ENCODE measurements at places on chromosomes 13 and 19.

- no peak for DNase-seq
These were observed 1.4 kb upstream of the VSTM2B start for GRCh38 chr19:29524201-29524911.

- DNase-seq, result no peak
These were observed 54.3 kb upstream of the ZNF254 start for GRCh38 chr19:24032651-24033050.

DNA sequence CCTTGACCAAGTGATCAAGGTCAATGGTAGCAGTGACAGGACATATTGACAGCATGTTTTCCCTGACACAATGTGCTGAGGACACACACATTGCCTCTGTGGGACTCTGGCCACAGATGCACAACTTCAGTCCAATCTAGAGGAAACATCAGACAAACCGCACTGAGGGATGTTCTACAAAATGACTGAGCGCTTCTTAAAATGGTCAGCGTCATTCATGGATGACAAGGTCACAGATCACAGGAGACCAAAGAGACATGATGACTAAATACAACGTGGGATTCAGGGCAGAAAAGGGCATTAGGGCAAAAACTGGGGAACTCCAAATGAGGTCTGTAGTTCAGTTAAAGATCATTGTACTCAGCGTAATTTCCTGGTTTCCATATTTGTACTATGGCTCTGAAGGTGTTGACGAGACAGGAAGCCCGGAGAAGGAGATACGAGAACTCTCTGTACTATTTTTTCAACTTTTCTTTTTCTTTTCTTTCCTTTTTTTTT, 20.6 kb downstream of the PBX4 start:
- no peak for DNase-seq

GRCh38 chr19:38686530-38686888, 39.1 kb downstream of the ACTN4 start:
- DNase-seq, result no peak

- DNase-seq, result no peak
These were observed 59.6 kb downstream of the DCT start for GRCh38 chr13:94419925-94420305.

DNA sequence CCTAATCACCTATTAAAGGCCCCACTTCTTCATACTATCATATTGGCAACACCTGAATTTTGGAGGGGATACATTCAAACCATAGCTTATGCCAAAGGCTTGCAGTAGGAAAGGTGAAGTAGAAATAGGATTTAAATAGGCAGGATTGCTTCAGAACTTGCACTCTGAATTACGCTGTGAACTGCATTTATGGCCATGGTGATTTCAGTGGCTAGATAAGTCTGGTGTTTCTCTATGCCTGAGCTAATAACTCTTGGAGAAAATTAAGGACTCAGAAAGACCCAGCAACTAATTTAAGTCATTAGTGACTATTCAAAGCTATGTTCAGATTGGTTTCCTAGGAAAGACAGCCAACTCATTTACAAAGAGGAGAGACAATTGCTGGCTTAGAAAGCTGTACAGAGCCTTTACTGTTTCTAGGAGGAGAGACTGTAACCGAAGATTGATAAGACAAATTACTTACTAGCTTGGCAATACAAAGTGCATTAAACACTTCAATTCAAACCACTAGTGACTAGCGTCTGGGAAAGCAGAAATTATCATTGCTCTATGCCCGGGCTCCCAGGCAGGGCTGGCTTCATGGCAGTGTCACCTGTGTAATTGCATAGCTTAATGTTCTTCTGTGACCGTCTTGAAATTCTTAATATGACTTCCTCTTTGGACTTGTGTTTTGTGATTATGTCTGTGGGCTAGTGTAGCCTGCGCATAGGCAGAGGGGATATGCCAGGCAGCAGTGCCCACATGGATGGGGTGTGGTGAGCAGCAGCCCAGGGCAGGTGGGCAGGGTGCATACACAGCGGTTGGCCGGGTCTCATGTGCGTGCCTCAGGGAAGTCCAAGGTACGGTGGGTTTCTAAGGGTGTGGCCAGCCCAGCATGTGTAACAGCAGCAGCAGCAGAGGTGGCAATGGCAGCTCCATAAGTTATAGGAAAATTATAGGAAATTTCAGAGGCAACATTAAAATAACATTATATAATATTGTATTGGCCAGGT, 60.1 kb downstream of the KL start:
- no peak for DNase-seq

DNA sequence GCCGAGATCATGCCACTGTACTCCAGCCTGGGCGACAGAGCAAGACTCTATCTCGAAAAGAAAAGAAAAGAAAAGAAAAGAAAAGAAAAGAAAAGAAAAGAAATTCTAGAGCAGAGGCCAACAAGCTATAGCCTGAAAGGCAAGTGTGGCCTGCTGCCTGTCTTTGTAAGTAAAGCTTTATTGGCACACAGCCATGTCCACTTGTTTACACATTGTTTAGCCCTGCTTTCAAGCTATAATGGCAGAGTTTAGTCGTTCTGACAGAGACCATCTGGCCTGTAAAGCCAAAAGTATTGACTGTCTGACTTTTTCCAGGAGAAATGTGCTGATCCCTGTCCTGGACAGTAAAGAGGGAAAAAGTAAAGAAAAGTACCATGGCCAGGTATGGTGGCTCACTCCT, 18.3 kb downstream of the NWD1 start:
- no peak for DNase-seq

DNA sequence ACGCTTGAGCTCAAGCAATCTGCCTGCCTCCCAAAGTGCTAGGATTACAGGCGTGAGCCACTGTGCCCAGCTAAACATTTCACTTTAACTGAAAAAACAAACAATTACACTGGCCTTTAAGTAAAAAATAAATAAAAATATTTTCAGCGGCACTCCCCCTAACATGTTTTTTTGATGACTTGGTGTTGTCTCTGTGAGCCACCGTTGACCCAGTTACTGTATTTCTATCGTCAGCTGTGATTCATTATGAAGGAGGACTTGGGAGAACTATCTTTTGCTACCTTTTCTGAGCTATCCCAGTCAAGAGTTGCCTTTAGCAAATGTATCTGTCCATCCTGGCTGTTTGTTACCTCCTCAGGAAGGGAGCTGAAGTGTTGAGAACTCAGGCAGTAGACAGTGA, 18.5 kb upstream of the C19orf33 start:
- no peak for DNase-seq

GRCh38 chr13:92821324-92821723, 405.3 kb upstream of the GPC6 start:
- DNase-seq, result no peak

GRCh38 chr13:49241296-49241695, 6.4 kb upstream of the CDADC1 start:
- DNase-seq, result no peak

- DNase-seq, result peak; percentile 98
These were observed 36.1 kb upstream of the DCUN1D2 start for GRCh38 chr13:113526466-113527220.

DNA sequence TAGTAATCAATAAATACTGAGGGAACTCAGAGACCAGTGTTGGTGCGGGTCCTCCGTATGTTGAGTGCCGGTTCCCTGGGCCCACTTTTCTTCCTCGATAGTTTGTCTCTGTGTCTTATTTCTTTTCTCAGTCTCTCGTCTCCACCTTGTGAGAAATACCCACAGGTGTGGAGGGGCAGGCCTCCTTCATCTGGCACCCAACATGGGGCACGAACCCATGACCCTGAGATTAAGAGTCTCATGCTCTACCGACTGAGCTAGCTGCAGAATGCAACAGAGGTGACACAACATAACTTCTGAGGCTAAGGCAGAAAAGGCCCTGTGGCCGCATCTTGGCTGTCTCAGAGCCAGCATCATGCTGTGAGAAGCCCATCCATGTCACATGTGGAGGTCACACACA, 5.3 kb upstream of the ZNF613 start:
- no peak for DNase-seq

Data from NCI-H526 treated with DMSO at 0.1 percent for 48 hours (cell line).